ENCODE measurements at places on chromosomes 4 and X.
A peak's percentile ranks its signal among the peaks of the same experiment; 100 is the strongest.

- no peak for DNase-seq
Measured at GRCh38 chrX:115560978-115561604, at the start of gene PLS3. Gene PLS3 (plus strand): TSS chrX:115561174. CDS start chrX:115610251, 49,077 bp downstream.

DNA sequence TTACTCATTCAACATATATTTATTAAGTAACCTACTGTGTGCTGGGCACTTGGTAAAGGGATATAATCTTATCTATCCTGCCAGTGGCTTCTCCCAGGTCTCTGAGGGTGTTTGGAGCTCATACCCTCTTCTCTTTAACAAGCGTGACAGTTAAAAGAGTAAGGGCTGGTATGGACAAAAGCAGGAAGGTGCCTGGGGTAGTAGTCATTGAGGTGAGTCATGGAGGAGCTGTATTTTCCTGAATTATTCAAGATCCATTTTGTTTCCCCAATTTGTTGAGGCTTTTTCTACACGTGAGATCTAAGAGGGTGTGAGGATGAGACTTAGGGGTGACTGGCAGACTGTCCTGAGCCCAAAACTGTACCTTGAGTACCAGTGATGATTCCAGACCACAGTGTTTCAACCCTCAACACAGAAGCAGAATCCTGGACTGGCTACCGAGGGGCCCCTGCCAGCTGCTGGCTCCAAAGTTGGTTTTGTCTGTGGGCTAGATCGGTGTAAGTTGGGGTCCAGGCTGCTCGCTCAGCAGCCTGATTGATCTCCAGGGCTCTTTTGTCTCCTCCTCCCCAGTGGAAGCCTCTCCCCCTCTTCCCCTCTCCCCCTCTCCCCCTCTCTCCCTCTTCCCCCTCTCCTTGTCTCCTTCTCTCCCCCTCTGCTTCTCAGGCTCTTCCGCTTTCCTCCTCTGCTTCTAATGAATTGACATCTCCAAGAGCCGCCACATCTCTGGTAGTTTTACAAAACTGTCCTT, at the start of gene DRP2:
TSS of gene DRP2 (plus strand) at position 671 of the 748 bp plus-strand sequence. CDS start 11,862 bp downstream, outside the sequence.
- DNase-seq = no peak

GRCh38 chr4:78004270-78004669, 52.9 kb upstream of the FRAS1 start:
- no peak for DNase-seq

DNA sequence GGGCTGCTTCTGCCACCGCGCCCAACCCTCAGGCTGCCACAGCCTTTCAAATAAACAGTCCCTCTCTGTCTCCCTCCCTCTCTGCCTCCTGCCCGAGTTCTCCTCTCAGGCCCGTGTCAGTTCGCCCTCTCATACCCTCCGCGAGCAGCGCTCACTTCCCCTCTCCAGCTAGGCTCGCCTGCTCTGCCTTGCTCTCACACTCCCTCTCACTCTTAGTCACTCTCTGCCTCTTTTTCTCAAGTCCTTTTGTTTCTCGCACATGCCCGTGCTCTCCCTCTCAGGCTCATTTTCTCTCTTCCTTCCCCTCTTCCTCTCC, 3.2 kb downstream of the EFNB1 start:
- peak; percentile 84 for DNase-seq

- DNase-seq = no peak
Measured at GRCh38 chr4:8419222-8420041, 21.1 kb downstream of the ACOX3 start.

DNA sequence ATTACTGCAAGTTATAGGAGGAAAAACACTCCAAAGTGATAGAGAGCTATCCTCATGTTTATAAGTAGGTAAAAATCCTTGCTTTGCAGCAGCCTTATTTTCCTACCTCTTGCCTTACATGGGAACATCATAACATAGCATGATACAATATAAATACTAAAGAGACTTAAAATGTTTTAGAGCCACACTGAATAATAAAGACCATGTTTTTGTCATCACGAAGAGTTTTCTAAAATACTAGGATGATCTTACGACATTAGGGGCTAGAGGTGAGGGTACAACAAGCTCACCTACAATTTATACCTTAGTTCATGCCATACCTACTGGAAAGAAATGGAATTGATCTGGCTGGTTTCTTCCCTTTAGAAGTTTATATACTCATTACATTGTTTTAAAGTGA, 184.8 kb downstream of the FBXW7 start:
- DNase-seq = no peak

GRCh38 chr4:7135389-7135746, 57.0 kb upstream of the SORCS2 start:
- DNase-seq = no peak

- DNase-seq = no peak
Measured at GRCh38 chr4:145830699-145831098, 107.9 kb downstream of the ZNF827 start.

GRCh38 chr4:108774809-108775530, 12.1 kb upstream of the ETNPPL start:
- DNase-seq = no peak

DNA sequence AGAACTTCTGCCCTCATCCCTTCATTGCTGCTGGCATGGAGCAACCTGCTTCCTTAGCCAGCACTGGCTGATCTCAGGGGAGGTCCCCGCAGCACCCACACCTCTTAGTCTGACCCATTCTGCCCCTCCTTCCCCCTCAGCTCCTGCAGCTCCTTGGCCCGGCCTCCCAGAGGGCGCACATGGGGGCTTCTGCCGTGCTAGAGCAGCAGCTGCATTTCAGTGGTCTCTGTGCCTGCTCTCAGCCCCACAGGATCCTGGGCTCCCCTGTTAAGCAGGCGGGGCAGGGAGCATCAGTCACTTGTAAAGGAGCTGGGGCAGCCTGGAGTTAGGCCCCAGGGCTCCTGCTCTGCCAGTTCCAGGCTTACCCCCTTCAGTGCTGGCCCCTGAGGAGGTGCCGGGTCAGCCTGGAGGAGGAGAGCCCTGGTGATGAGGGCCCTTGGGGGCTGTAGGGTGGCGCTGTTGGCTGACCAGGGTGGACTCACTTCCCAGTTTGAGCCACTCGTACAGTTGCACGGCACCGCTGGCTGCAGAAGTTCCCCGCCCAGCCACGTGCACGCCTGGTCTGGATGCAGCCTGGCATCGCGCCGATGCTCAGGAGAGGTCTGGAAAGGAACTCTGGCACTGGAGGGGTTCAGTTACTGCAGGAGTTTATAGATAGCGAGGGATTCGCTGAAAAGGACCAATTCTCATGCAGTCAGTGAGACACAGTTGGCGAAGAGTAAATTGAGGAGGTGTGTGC, 85.1 kb upstream of the PSAPL1 start:
- no peak for DNase-seq

- peak; percentile 33 for DNase-seq
Measured at GRCh38 chr4:40059362-40059761, 2.7 kb downstream of the N4BP2 start.

DNA sequence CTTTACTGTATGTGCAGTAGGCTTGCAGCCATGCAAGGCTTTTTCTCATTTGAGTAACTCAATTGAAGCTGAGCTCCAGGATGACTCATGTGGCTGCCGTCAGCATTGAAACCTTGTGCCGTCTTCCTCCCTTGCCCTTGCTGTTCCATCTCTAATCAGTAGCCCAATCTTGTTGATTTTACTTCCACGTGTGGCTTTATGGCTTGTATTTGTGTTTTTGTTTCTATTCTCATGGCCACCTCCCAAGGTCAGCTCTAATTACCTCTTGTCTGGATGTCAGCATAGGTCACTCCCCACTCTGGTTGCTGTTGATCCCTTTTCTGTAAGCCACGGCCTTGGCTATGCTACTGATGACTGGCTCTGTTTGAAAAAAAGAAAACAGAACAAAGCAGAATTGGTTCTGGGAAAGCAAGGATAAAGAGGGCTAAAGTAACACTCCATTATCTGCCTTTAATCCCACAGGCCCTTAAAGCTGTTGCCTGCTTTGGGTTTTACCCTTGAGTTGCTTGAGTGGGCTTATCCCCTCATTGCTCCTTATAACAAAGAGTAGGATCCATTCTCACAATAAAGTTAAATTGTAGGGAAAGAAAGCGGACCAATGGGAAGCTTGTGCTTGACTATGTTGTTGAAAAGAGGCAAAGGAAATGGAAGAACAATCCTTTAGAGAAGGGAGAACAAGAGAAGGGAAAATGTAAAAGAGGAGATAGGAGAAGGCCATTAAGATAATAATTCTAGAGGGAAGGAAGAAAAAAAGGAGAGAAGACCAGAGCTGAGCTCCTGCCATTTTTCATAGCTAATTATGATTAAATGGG, 173.9 kb upstream of the PGRMC2 start:
- DNase-seq = no peak

DNA sequence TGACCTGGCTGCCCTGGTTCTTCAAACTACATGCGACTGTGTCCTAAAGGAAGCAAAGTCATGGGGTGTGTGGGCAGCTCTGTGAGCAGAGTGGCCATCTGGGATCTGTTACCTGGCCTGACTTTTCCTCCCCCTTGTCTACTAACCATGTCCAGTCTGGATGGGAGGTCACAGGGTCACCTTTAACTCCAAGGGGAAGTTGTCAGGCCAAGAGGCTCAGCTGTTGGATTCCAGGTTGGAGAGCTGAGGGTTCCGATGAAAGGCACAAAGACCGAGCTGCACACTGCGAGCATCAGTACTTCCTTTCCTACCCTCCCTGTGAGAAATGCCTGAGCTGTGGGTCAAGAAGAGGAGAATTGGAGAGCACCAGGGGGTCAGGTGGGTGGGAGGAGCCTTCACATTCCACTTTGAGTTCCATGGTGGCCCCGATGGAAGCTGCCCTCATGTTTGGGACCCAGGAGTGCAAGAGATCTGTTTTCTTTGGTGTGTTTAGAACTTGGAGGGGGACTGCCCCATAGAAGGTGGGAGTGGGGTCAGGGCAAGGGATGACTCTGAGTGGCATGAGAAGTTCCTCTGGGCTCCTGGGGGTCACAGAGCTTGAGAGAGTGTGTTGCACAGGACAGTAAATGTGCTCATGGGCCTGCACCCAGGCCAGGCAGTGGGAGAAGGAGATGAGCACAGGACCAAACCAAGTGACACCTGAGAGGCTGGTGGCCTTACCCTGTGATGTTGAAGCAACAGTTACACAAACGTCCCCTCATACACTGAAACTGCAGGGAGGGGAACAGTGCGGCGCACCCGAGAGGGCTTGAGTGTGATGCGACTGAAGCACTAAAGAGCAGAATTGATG, 36.2 kb downstream of the RGS12 start:
- DNase-seq = peak; percentile 65

- DNase-seq = no peak
Measured at GRCh38 chr4:83783215-83783614, 247.3 kb downstream of the GPAT3 start.

- DNase-seq = no peak
Measured at GRCh38 chr4:59537246-59537886, 1662.8 kb upstream of the ADGRL3 start.

GRCh38 chr4:127410644-127411043, 222.1 kb upstream of the INTU start:
- DNase-seq = no peak

DNA sequence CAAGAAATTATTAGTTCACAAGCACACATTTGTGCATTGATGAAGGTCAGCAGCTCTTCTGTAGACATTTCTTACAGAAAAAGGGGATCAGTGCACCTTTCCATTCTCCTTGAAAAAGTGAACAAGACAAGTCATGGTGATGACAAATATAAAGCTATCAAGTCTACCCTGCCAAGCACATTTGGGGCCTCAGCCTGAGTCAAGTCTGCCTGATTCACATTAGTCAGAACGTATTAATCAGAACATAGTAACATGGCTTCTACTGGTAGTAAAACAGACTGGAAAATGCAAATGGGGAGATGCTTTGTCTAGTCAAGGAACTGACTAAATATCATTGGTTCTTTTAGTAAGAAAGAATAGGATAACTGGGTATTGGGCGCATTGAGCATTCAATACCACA, 2305.1 kb downstream of the PCDH7 start:
- DNase-seq = no peak

GRCh38 chr4:183200453-183200852, 101.4 kb downstream of the WWC2 start:
- no peak for DNase-seq

DNA sequence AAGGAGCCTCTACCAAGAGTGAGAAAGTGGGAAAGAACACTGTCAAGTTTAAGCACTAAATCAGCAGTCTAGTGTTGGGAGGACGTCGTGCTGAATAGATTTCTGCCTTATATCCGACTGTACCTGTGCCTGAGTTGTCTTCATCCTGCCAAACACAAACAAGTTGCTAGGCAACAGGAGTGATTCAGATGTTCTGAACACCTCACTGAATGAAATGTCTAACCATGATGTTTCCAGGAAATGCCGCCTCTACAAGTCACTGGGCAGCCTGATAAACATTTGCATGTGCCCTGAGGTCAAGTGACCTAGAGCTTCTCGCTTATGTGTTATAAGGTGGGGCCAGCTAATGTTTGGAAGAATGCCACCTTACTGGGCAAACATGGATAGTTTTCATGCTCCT, 37.9 kb downstream of the SGMS2 start:
- DNase-seq = no peak

GRCh38 chr4:153564630-153565525, 98.7 kb downstream of the TMEM131L start:
- DNase-seq = no peak

- no peak for DNase-seq
Measured at GRCh38 chr4:4575284-4576211, 33.7 kb upstream of the STX18 start.

Data from mesenteric fat pad (tissue), 1 donor.